ENCODE measurements at places on chromosomes 6 and 20.

GRCh38 chr20:17631576-17632319, 50.3 kb downstream of the RRBP1 start:
- DNase-seq = no peak

DNA sequence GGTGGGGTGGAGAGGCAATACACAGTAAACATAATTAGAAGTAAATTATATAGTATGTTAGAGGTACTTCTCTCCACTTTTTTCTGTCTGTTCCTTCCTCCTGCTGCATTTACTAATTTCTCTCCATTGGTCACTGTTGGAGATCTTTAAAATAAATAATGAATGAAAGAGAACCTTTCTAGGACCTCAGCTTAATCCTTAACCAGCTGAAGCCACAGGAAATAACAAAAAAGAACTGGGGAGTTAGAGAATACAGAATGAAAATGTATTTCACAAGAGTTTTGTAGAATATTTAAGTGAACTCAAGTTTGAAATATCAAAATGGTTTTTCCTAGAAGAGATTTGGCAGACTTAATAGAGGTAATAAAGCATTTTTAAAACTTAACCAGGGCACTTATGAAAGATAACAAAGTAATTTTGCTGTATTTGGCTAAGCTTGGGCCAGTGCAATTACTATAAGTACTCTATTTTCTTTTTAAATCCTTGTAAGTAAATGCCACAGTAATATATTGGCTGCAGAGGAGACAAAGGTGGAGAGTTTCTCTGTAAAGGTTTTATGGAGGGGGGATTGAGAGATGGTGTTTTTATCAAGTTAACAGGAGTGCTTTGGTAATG, 405.0 kb downstream of the CDKAL1 start:
- no peak for DNase-seq

DNA sequence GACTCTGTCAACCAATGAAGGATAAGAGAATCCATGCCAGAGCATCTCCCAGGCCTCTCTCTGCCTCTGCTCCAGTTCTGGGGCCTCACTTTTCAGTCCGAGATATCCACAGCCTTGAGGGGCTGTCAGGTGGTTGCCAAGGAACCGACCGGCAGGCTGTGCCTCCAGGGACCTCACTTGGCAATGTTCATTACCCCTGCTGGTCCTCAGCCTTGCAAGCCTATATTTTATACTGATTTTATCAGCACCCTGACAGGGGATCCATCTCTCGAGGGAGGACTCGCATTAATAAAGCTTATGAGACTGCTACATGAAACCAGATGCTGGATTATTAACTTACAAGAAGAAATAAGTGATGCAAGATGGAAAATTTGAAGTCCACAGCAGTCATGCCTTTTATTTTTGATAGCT, 39.9 kb downstream of the TMC2 start:
- no peak for DNase-seq

GRCh38 chr20:49318091-49318429, 40.2 kb upstream of the ZNFX1 start:
- DNase-seq = no peak

GRCh38 chr6:12635375-12635774, 81.2 kb upstream of the PHACTR1 start:
- no peak for DNase-seq

- DNase-seq = no peak
Measured at GRCh38 chr6:150312844-150313584, 55.8 kb upstream of the IYD start.

GRCh38 chr20:14049111-14049510, 53.8 kb downstream of the MACROD2 start:
- DNase-seq = no peak

GRCh38 chr6:159469443-159469842, 223.6 kb downstream of the SOD2 start:
- DNase-seq = no peak

- no peak for DNase-seq
Measured at GRCh38 chr6:167934426-167934864, 63.0 kb upstream of the KIF25 start.

DNA sequence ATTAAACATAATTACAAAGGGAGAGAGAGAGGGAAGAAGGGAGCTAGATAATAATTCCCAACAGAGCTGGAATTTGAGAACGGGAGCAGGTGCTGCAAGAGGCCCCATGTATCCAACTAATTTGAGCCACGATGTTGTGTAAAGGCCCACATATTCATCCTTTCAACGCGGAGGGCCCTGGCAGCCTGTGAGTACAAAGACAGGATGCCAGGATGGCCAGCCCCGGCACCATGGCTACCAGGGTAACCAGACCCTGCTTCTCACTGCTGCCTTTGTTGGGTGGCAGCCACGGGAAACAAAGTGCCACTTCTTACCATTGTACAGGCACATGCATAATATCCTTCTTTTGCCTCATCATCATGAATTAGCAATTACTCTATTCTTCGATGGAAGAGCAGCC, 492.0 kb upstream of the NRSN1 start:
- no peak for DNase-seq

DNA sequence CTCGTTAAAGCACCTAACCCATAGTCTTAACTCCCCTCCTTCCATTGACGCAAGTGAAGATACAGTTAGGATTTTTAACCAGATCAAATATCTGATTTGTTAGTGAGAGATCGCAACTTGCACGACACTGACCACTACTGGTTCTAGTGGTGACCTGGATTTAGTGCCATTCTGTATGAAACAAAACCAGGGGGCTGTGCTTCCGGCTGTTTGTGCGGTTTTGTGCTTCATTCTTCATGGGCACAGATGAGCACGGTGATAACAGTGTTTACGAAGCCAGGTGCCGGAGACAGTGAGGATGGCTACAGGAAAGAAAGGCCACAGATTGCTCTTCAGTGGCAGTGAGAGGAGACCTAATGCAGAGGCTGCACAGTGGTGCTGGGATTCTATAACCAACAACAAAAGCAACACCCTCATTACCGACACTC, 75.5 kb downstream of the NOL4L start:
- no peak for DNase-seq

DNA sequence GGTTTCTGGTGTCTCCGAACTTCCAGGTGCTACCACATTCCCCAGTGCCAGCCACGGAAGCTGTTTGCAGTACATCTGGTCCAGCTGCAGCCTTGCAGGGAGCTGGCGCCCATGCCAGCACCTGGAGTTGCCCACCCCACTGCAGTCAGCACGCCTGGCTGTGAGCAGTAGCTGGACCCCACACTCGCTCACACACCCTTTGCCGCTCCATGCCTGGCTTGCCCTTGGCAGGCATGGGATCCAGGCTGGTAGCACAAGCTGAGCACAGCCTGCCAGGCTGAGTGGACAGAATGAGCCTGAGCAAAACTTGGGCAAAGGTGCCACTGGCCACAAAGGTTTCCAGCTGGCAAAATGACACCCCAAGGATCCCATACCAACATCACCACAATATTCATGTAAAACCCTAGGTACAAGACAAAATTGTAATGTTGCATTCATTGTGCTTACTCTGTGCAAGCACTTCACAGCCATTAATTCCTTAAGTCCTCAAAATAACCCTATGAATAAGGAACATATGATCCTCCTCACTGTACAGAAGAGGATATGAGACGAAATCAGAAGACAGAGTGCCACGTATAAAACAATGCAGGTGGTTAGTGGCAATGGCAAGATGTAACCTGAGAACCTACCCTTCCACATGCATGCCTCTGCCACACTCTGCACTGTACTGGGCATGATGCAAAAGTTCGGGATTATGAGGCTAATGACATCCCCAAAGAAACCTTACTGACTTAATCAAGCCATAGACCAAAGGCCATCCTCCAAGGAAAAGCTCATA, 18.3 kb downstream of the KIF16B start:
- DNase-seq = no peak
